M059J (cell line): ENCODE measurements at places on chromosomes 7 and 10. TPM values are rescaled to one million over a fixed set of nuclear protein-coding genes. Genes with fewer than 3 reads are reported as not detected.

Gene CPA4
- 564 and 723 TPM in 2 replicates for total RNA-seq

Gene TFEC
- 0.02 and 0.32 TPM in 2 replicates for total RNA-seq

Gene PRR15
- 0.17 TPM in 1 of 2 replicates, not detected in the other for total RNA-seq

Gene SAMD9
- total RNA-seq = 131 and 132 TPM in 2 replicates

Gene SPAM1
- not detected in 2 replicates for total RNA-seq

Gene SCIN
- 0.27 and 0.67 TPM in 2 replicates for total RNA-seq

Gene LARP4B
- 8.4 and 24.0 TPM in 2 replicates for total RNA-seq

Gene ASZ1
- not detected in 2 replicates for total RNA-seq

Gene PRXL2A
- 23.6 and 32.4 TPM in 2 replicates for total RNA-seq

Gene COL13A1
- total RNA-seq = 5.7 and 15.6 TPM in 2 replicates

Gene ACSM6
- total RNA-seq = not detected in 2 replicates

Gene CYP3A7
- total RNA-seq = not detected in 2 replicates

Gene ELN
- total RNA-seq = 26.2 and 65.2 TPM in 2 replicates

Gene CTNNA3
- total RNA-seq = 0.02 TPM in 1 of 2 replicates, not detected in the other

Gene GRM3
- not detected in 2 replicates for total RNA-seq

Gene HERC4
- 63.5 and 95.5 TPM in 2 replicates for total RNA-seq

Gene SPDYE9
- not detected in 2 replicates for total RNA-seq

Gene SLC16A12
- 0.32 and 1.0 TPM in 2 replicates for total RNA-seq

Gene PHYHIPL
- total RNA-seq = not detected in 2 replicates

Gene ALOX5
- not detected in 2 replicates for total RNA-seq

Gene ANKMY2
- total RNA-seq = 34.8 and 39.2 TPM in 2 replicates

Gene ST8SIA6
- total RNA-seq = 0.10 TPM in 1 of 2 replicates, not detected in the other

Gene ENKUR
- total RNA-seq = not detected in 2 replicates

Gene PSD
- not detected in 2 replicates for total RNA-seq

Gene STAMBPL1
- 18.2 and 22.8 TPM in 2 replicates for total RNA-seq

Gene LFNG
- 4.9 and 11.9 TPM in 2 replicates for total RNA-seq

Gene CTTNBP2
- 0.39 and 0.59 TPM in 2 replicates for total RNA-seq

Gene AKR1E2
- 0.30 TPM in 1 of 2 replicates, not detected in the other for total RNA-seq

Gene HSPA12A
- total RNA-seq = 0.59 and 4.7 TPM in 2 replicates

Gene CPED1
- total RNA-seq = 14.9 and 15.8 TPM in 2 replicates

Gene HOXA1
- 8.2 and 9.1 TPM in 2 replicates for total RNA-seq

Gene COMTD1
- total RNA-seq = 5.6 and 16.4 TPM in 2 replicates

Gene KCNMA1
- total RNA-seq = 16.1 and 23.3 TPM in 2 replicates
